ENCODE measurements at places on chromosomes 3 and 15.

DNA sequence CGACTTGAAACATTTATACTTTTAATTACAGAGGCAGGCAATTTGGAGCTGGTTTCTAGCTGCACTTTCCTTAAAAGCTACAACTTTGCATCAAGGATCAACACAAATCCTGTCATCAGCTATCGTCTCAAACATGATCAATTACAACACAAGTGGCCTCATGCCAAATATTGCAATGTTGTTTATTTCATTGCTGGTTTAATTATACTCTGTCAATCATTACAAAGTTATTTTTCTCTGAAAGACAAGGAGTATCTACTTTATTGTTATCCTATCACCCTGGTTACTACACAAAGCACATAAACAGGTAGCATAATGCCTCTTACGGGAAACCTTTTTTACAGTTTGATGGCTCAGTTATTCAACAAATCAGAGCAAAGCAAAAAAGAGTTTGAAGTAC, 58.0 kb upstream of the FOXB1 start:
- peaks cover 45% of the 10 kb centered on the region for H3K27me3 ChIP-seq
- no peak overlapping the region for H3K27ac ChIP-seq
- no peak for DNase-seq
- no peaks in the 10 kb centered on the region for H3K4me1 ChIP-seq
- H3K36me3 ChIP-seq: no peaks in the 10 kb centered on the region

- H3K36me3 ChIP-seq: peaks cover 24% of the 10 kb centered on the region
- peaks cover 3% of the 10 kb centered on the region for H3K4me1 ChIP-seq
- H3K27ac ChIP-seq: no peak overlapping the region
- DNase-seq: no peak
These were observed 5.2 kb downstream of the CEP97 start for GRCh38 chr3:101729586-101729985.

GRCh38 chr3:193688834-193689714, 96.1 kb downstream of the OPA1 start:
- H3K27ac ChIP-seq: no peak overlapping the region
- H3K36me3 ChIP-seq: no peaks in the 10 kb centered on the region
- H3K27me3 ChIP-seq: no peaks in the 10 kb centered on the region
- no peak overlapping the region for H3K4me3 ChIP-seq

DNA sequence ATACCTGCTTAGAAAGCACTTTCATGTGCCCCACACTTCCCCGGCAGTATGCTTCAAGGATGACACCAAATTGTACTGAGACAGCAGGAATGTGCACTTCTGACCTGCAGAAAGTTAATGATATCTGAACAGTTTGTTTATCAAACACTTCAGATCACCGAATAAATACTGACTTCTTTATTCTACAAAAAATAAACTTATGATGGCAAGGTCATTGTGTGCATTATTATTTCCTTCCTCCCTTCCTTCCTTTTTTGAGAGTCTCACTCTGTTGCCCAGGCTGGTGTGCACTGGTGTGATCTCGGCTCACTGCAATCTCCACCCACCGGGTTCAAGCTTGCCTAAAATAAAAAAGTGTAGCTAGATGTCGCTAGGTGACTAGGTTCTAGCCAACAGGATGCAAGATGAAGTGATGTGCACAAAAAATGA, 80.3 kb downstream of the FAIM start:
- H3K27ac ChIP-seq: no peak overlapping the region
- H3K36me3 ChIP-seq: peaks cover 74% of the 10 kb centered on the region
- no peaks in the 10 kb centered on the region for H3K27me3 ChIP-seq
- no peak for DNase-seq
- H3K4me1 ChIP-seq: no peaks in the 10 kb centered on the region

All from esophagus squamous epithelium (tissue), 5 donors.